HT-29 (cell line): ENCODE measurements at places on chromosomes 3 and 15.

DNA sequence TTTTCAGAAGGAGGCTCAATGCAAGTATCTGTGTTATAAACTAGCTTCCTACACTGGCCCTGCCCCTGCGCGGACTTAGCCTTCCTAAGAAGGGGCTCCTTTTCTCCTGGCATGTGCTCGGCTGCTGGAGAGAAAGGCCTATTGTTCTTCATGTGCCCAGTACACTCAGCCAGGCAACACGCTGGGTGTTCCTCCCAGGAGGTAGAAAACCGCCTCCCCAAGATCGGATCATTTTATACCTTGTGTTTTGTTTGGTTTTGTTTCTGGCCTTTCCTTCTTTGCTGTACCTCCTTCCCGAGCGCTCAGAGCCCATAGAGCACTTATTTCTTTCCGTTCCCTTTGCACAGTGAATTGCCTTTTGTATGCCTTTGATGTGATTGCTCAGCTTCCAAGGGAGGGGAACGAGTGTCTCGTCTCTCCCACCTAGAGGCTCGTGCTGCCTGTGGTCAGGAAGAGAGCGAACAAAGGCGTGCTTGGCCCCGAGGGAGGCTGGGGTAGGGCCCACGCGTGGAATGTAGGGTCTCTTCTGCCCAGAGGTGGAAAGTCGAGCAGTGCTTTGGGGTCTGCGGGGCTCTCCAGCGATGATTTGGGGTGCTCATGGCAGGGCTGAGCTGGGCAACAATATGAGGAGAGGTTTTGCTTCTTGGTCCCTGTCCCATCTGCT is 30.0 kb downstream of the CCNL1 start:
- DNase-seq = peak; percentile 87

- no peak for DNase-seq
Measured at GRCh38 chr3:81545572-81545971, 215.9 kb downstream of the GBE1 start.

DNA sequence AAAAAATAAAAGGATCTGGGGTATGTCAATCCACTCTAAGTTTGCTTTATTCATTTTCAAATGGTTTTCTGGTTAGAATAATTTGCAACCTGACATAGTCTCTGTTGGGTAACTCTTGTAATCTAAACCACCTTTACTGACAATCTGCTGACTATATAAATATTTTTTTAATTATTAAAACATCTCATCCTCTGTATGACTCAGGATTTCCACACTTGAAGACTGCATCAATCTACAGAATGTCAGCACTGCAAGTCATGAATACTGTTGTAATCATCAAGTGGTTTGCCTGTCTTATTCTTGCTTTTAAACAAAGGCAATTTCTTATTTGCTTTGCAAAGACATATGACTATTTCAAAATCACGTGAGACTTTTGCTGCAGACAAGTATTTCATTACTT is 42.1 kb downstream of the VGLL3 start:
- DNase-seq = no peak

DNA sequence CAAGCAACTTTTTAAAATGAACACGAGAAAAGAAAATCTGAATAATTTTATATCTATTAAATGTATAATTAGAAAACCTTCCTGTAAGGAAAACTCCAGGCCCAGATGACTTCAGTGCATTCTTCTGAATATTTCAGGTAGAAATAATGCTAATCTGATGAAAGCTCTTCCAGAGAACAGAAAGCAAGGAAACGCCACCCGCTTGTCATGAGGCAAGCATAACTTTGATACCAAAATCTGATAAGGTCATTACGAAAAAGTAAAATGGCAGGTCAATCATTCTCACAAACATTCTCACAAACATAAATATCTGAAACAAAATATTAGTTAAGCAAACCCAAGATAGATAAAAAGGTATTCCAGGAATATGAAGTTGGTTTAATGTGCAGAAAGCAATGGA is 60.6 kb upstream of the PCSK6 start:
- no peak for DNase-seq

DNA sequence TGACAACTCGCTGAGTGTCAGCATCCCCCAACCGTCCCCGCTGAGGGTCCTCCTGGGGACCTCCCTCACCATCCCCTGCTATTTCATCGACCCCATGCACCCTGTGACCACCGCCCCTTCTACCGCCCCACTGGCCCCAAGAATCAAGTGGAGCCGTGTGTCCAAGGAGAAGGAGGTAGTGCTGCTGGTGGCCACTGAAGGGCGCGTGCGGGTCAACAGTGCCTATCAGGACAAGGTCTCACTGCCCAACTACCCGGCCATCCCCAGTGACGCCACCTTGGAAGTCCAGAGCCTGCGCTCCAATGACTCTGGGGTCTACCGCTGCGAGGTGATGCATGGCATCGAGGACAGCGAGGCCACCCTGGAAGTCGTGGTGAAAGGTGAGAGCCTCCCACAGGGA is 35.4 kb downstream of the ACAN start:
- DNase-seq = no peak

GRCh38 chr15:33311312-33311971 is 675 bp downstream of the RYR3 start:
- no peak for DNase-seq

GRCh38 chr3:118960876-118961450 is 73.7 kb downstream of the IGSF11 start:
- DNase-seq = no peak

DNA sequence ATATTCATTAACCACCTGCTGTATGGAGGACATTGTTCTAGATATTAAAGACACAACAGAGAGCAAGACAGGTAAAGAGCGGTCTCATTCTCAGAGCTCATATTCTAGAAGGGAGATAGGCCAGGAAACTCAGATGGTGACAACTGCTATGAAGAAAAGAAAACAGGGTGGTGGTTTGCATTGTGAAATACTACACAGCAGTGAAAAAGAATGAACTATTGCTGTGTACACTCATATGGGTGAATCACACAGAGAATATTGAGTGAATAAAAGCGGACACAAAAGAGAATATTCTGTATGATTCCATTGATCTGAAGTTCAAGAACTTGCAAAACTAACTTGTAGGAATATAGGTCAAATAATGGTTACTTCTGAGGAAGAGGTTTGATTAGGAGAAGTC is 76.7 kb downstream of the TOP2B start:
- DNase-seq = no peak
